ENCODE measurements at places on chromosomes 7 and 10.

GRCh38 chr7:2008936-2009540 is 223.7 kb downstream of the MAD1L1 start:
- DNase-seq = no peak

- no peak for DNase-seq
Measured at GRCh38 chr10:109126016-109126415, 797.3 kb downstream of the XPNPEP1 start.

- no peak for DNase-seq
Measured at GRCh38 chr10:131115321-131115720, 196.2 kb downstream of the TCERG1L start.

DNA sequence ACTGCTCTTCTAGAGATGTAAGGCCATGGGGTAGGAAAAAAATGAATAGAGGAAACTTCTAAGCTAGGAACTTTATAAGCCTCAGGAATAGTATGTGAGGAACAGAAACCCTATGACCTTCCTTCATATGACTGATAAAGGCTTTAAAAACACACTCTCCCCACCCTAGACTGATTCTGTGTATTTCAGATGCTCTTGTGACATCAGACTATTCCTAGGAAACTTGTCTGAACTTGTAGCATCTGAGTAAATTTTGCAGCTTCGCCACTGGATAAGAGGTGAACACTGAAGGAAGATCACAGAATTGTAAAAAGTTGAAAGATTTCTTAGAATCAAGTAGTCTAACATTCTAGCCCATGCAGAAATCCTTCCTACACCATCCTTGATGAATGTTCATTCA is 31.0 kb upstream of the CBLL1 start:
- no peak for DNase-seq

DNA sequence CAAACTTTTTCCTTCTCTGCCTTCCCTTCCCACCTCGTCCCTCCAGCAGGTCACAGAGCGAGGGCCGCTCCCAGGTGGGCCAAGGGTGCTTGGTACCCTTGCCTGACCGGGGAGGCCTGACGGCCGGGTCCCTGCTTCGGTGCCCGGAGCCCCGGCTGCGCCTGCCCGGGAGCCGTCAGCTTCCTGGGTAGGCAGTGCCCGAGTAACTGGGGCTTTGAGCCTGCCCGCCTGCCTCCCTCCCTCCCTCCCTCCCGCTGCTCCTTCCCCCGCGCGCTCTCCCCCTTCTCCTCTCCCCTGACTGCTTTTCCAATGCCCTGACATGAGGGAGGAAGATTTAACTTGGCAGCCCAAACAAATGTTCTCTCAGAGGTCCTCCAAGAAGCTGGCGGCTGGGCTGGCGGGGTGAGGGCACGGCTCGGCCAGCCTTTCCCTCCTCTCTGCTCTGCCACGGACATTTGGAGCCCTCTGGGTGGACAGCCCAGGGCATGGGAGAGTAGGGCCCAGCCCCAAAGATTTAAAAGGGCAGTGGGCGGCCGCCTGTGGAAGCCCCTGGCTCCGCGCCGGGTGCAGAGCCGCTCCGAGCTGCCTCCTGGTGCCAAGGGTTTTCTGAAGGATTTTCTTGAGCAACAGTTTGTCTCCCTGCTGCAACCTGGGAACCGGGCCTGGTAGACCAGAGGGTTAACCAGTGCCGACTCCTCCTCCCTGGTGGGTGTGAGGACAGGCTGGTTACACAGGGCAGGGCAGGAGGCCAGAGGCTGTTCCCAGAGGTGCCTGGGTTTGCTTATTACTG is 2.0 kb downstream of the ZMIZ1 start:
- DNase-seq = no peak
